Stimulated activated naive CD8-positive, alpha-beta T cell treated with anti-CD3 and anti-CD28 coated beads, Interleukin-15, amount 100 ng/mL, for 72 hours (primary cell): ENCODE measurements at places on chromosomes 13 and 19.

- no peak for DNase-seq
Measured at GRCh38 chr13:30734439-30734838, 904 bp upstream of the ALOX5AP start.

DNA sequence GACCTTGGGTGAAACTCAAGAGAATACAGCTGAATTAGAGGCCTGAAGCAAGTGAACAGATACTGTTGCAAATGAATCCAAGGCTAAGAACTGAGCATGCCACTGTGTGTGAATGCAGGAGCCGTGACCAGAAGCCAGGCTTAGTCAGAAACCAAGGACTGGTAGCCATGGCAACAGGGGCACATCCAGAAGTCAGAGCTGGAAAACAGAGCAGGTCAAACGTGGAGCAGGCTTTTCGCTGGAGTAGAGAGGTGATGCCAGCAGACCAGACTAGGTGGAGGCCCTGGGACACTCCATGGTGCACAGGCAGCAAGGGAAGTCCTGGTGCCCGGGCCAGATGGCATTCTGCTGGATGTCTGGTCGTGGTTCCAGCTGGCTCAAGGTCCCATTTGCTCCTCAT, 564.1 kb downstream of the PCDH9 start:
- no peak for DNase-seq

DNA sequence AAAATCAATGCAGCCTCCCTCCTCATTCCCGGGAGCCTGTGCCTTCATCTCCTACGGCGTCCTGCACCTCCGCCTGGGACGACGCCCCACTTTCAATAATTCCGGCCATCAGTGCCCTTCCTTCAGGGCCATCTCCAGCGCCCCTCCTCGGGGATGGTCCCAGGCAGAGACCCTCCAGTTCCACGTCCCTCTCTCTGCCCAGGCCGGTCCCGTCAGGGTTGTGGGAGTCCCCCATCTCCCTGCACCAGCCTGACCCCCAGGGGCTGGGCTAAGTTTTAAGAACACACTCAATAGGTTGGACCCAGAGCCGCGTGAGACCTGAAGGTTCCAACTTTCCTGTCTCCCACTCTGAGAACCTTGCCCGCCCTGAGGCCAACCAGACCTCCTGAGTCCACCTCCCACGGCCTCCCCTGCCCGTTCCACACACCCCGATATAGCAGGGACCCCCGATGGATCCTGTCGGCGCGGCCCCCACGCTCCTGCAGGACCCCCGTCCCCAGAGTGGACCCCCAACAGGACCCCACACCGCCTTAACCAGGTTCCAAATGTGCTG, 646 bp downstream of the TMEM161A start:
- no peak for DNase-seq

- no peak for DNase-seq
Measured at GRCh38 chr19:15296353-15296752, 36.0 kb downstream of the BRD4 start.

DNA sequence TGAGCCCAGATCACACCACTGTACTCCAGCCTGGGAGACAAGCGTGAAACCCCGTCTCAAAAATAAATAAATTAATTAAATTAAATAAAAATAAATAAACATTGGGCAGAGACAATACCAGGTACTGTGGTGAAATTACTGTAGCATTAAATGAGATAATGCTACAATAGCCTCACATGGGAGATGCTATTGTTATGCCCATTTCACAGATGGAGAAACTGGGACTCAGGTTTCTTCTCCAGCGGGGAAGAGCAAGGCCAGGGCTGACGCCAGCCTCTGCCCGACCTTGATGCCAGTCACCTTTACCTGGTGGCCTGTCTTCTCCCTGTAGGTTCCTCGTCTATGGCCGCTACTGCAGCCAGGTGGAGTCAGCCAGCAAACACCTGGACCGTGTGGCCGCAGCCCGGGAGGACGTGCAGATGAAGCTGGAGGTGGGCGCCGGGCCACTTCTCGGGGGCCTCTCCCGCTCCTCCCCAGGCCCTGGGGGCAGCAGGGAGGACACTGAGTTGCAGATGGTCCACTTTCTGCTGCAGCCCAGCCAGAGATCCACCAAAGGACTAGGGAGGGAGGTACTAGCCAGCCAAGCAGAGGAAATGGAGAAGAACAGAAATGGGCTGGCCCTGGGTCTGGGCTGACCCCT, 53.9 kb downstream of the VAV1 start:
- no peak for DNase-seq

- no peak for DNase-seq
Measured at GRCh38 chr13:26599860-26600259, 42.4 kb downstream of the WASF3 start.
